ENCODE measurements at places on chromosomes 16 and 17.

DNA sequence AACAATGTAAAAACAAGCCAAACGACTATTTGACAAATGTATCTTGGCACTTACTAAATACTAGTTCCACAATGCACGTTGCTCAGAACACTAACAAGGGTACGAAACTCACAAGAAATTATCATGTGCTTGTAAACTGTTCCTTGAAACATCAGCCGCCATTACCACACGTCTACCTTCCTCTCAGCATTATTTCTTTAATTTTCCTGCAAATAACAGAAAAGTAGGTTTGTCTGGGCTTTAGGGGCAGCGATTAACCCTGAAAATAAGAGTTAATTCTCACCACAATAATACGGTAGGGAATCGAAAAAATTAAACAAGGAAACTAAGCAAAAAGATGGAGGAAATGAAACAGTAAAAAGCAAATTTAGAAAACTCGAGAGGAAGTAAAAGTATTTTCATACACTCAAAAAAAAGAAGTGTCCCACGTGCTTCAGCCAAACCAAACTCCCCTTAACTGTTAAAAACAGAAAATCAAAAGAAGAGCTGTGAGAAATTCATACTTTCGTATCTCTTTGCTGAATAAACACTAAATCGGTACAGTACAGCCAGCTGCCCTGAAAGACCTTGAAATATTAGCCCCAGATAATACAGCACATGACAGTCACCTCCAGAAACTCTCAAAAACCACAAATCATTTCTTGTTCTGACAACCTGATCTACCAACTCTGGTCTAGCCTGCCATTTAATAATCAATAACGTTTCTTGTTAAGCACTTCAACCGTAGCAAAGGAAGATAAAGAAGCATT, 1.2 kb downstream of the ARHGAP17 start:
- no peak for DNase-seq

DNA sequence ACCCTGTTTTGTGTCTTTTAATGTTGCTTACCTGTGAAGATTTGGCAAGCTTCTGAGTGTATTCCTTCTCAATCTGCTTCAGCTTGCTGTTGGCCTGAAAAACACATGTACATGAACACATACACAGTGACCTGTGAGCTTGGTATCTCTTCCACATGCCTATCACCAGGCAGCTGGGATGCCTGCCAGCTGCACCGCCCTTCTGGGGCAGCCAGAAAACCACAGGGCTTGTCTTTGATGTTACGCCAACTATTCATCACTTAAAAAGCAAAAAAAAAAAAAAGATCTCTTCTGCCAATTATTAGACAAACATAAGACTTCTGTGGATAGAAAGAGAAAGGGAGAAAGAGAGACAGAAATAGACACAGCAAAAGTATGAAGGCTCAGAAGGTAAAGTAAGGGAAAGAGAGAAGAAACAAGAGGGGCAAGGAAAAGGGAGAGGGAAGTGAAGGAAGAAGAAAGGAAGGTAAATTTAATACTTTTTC, 189.2 kb upstream of the AXIN2 start:
- no peak for DNase-seq

- no peak for DNase-seq
Observed at GRCh38 chr16:6195966-6196365, 1098.4 kb upstream of the EEF2KMT start.

GRCh38 chr16:52488837-52489289, 58.1 kb downstream of the TOX3 start:
- no peak for DNase-seq

GRCh38 chr16:73232555-73233328, 184.8 kb upstream of the ZFHX3 start:
- DNase-seq, result no peak

DNA sequence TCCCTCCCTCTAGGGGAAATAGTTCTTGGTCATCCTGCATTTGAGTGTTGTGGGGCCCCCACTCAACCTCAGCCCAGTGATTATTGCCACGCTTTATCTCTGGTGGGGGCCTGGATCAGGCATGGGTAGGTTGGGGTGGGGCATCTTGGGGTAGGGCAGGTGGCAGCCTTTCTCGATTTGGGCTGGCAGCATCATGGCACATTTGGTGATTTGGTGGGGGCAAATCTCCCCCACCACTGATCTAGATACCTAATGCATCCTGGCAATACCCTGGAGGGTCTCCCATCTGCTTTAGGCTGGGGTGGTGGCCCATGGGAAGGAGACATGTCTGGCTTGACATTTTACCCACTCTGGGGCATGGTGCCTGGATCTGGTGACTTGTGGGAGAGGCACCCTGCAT, 40.2 kb downstream of the NLRP1 start:
- DNase-seq, result no peak

GRCh38 chr16:75231570-75231969, 12.8 kb downstream of the CTRB1 start:
- DNase-seq, result no peak
